ENCODE measurements at places on chromosomes 7 and 10. TPM values are rescaled to one million over a fixed set of nuclear protein-coding genes. Genes with fewer than 3 reads are reported as not detected.

The MGMT gene
- 11.5 TPM for total RNA-seq

The FZD8 gene
- total RNA-seq: 0.22 TPM

The GCK gene
- 0.34 TPM for total RNA-seq

The SLC26A5 gene
- total RNA-seq: 0.15 TPM

The PIP4K2A gene
- total RNA-seq: 41.9 TPM

The GRID2IP gene
- 3.2 TPM for total RNA-seq

The PRXL2A gene
- total RNA-seq: 4.9 TPM

The VAX1 gene
- total RNA-seq: not detected

The PNLIPRP3 gene
- not detected for total RNA-seq

The IMPDH1 gene
- total RNA-seq: 98.2 TPM

The PRPS1L1 gene
- total RNA-seq: not detected

DNA sequence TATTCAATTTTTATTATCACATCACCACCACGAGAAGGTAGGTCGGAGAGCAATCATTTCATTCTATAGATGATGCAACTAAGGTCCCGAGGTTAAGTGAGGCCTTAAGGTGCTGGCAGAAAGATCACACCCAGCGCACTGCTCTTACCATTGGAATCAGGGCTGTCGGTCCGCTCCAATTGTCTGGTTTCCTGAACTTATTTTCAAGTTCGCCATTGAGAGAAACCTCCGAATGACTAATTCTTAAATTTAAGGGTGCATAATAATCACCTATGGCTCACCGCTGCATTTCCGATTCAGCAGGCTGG lies 625 bp upstream of the GSTO2 start:
- DNase-seq: no peak

DNA sequence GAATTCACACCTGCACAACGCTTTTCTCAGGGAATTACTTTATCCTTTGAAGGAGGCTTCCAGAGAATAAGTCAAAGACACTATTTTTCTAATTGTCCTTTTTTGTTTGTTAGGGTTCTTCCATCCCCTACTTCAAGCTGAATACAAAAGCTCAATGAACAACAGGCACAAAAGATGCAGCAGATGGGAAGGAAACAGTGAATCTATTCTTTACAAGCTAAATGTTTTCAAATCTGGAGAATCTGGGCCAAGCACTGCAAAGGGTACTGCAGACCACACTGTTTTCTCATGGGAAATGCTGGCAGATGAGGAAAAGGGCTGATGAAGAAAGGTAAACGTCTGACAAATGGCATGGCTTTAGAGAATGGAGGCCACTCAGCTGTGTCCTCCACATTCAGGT lies 18.5 kb downstream of the LIPA start:
- no peak for DNase-seq

DNA sequence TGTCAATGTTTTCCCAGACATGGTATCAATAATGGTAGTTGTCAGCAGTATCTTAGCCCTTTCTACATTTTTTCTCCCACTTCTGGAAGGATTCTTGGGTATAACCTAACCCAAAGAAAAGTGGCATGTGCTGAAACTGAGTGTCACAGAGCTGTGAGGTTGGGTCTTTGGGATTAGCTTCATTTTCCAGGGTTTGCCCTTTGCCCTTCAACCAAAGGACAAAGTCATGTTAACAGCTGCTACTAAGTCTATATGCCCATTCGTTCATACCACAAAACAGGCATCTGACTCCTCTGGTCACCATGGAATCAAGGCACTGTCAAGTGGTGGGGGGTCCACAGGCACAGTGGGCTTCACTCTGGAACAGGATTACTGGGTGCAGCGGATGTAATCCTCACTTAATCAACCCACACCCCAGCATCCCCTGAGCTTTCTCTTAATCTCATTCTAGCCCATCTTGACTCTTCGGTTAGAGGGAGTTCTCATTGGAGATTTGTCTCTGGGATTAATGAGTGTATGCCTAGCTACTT lies 29.1 kb downstream of the CTAGE6 start:
- DNase-seq: no peak

GRCh38 chr10:4474829-4475228 lies 351.2 kb upstream of the AKR1E2 start:
- DNase-seq: no peak

DNA sequence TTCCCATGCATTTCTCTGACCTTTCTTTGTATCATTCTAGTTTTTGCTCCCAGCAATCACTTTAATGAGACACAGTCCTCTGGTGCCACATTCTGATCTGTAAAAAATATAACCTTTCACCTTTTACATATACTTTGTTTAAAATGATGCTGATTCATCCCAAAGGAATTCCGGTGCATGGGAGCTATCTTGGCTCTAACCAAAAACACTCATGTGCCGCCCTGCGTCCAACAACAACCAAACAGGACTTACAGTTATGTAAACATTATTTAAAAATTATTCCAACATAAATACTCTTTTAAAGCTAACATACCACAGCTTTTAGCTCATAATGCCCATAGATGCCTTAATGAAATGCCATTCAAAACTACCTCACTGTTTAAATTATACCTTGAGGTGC lies 7.7 kb upstream of the OPALIN start:
- DNase-seq: no peak

DNA sequence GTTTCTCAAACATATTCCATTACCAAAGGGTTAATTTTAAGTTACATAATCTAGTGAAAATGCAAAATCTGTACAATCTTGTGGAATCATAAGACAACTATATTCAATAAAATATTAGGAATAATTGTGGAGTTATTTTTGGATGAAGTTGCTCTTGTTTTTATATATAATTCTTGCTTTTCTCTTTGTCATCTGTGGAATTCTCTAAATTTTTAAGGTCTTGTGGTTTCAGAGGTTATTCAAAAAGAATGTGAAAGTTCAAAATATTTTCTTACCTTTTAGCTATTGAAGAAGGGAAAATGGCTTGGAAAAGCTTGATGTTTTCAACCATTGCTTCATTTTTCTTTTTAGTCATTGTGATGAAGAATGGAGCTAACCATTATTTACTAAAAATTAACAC lies 552.1 kb downstream of the TFEC start:
- DNase-seq: no peak

- DNase-seq: no peak
Observed at GRCh38 chr7:129947701-129948100, 5.1 kb downstream of the UBE2H start.

DNA sequence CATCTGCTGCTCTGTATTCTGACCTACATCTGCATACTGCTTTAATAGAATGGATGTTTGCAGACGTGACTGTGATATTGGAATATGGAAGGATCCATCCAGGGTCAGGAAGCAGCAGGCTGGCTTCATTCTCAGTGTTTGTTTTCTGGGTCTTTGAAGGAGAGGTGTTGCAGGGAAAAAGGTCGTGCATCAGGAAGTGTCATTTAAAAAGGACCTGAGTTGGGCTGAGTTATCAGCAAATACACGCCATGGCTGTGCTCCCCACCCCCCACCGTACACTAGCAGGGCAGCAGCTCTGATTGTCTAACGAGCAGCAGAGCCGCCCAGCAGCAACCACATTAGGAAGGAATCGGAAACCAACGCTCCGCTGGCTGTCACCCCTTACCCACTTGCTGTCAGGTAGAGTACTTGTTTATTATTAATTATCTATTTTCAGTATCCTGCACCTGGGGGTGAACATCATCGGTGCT lies 63.1 kb upstream of the STEAP1B start:
- DNase-seq: no peak

DNA sequence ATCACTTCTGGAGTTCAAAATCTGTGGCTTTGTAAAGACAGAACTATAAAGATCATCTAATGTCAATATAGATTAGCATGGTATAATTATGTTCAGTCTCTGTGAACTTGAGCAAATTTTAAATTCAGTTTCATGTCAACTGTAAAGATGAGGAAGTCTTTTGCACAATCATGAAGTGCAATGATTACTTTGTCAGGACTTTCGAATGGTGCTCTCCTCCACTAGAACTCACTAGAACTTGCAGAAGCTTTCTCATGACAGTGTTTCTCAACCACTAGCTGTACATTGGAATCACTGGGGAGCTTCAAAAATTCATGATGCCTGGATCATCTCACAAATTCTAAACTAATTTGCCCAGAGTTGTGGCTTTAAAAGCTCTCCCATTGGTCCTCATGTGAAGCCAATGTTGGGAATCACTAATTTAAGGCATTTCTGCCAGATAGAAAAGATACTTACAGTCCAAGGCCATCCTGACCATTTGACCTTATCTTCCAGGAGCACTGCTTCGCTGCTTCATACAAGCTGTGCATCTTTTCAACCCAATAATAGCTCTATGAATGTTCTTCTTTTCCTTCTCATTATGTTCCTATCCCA lies 12.9 kb downstream of the OR2AE1 start:
- DNase-seq: no peak

DNA sequence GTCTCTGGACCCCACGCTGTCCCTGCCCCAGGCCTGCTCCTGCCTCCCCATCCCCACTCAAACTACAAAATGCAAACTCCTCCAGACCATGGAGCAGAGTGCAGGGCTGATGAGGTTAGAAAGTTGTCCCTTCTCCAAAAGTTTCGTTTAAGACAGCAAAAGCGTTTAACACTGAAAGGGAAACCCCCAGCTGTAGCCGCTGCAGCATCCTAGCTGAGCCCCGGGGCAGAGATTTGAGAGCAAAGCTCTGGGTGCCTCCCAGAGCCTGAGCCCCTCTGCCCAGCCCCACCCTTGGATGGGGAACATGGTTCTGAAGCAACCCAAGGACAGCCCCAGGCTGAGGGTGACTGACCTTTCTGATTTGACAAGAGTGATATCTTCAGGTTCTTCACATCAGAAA lies 52.8 kb upstream of the ENO4 start:
- DNase-seq: no peak

GRCh38 chr10:14478604-14479003 lies 147.9 kb upstream of the FRMD4A start:
- peak; percentile 19 for DNase-seq

DNA sequence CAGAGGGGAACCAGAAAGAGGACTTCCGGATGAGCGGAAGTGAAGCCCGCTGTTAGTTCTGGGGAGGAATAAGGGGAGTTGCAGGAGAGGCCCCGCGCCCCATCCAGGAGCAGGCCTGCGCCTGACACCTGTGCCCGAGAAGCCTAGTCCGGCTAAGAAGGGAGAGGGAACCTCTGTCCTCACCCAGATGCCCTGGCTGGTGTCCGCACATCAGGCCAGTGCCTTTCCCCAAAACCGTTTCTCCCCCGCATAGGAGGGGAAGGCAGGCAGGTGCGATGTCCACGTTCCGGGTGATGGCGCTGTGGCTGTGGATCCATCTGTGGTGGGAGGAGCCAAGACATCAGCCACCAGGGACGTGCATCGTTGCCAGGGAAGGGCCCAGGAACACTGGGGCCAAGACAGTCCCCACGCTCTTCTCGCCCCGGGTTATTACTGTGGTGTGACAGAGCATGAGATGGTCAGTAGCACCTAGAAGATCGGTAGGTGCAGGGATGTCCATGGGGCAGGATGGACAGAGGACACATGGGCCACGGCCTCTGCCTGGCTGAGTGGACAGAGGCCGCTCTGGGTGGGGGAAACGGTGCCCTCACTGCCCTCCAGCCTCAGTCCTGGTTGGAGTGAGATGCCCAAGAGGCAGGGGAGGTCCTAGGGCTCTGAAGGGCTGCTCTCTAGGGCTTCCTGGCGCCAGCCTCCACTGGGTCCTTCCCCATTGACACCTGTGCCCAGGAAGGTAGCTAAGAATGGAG lies 262.7 kb downstream of the CELF2 start:
- no peak for DNase-seq

DNA sequence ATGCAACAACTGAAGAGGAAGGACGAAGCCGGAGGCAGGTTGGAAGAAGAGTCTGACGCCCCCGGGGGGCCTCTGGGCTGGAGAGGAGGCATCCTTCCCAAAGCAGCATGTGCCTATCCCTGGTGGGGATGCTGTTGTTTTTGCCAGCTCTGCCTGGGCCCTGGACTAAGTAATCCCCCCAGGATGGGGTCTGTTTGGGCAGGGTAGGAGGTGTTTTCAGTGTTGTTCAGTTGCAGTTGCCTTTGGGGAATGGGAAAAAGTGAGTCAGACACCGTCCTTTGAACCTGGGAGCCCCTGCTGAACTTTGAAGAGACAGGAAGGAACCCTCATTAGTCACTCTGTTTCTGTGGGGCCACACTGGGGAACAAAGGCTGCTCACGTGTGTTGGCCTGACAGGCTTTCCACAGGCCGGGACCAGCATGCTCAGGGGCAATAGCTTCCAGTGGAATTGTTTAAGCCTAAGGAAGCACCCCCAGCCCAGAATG lies 35.2 kb upstream of the GDF10 start:
- no peak for DNase-seq

GRCh38 chr10:128614802-128615553 lies 488.8 kb upstream of the MKI67 start:
- DNase-seq: no peak

DNA sequence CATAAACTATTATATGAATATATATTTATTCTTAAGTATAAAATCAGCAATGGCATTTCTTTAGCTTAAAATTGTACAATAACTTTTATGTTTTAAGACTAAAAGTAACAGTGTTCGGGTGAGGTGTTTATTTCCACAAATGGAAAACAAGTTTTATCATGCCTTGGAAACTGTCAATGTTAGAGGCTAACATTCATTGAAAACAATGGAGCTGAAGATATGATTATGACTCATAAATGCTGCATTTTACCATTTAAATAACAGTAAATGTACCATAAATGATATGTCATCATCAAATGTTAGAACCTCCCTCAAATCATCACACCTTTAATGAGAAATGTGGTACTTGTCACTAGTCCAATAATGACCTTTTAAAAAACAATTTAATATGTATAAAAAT lies 897.3 kb downstream of the PCDH15 start:
- DNase-seq: no peak

- DNase-seq: no peak
Observed at GRCh38 chr10:71443676-71444075, 47.0 kb downstream of the CDH23 start.

GRCh38 chr7:158991824-158992621 lies 135.7 kb downstream of the DYNC2I1 start:
- no peak for DNase-seq

DNA sequence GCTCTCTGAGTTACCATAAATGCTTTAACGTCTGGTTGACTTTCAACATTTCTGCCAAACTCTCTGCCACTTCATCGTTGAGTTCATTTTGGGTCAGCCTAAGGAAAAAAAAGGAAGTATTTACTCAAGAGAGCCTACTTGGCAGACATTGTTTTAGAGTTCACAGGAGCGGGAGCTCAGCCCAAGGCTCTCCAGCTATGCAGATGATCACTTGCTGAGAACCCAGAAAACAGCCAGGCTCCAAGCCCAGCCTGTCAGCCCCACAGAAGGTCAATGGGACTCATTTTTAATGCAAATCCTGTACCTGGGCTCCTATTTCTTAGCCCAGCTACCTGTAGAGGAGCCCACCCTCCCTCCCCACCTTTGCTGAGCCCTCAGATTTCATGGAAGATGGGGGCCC lies 45.5 kb downstream of the NOD1 start:
- no peak for DNase-seq

All from HCT116 (cell line).